NCI-H774 (cell line): ENCODE measurements at places on chromosomes 5 and 9.

DNA sequence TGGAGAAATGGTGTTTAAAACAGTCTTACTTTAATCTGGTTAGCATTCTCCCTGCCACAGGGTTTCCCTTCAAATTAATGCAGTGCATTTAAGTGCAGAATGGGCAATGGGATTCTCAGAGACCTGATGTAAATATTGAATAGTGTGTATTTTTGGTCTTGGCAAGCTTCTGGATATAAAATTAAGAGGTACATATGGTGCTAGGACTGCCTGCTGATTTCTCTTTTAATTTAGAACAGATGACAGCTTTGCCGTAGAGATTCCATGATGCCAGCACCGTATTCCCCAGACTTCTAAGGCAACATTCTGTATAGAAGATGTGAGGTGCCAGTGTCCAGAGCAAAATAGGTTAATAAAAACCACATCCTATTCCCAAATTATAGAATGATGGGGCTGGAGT lies 1.9 kb downstream of the MTAP start:
- no peak for DNase-seq

DNA sequence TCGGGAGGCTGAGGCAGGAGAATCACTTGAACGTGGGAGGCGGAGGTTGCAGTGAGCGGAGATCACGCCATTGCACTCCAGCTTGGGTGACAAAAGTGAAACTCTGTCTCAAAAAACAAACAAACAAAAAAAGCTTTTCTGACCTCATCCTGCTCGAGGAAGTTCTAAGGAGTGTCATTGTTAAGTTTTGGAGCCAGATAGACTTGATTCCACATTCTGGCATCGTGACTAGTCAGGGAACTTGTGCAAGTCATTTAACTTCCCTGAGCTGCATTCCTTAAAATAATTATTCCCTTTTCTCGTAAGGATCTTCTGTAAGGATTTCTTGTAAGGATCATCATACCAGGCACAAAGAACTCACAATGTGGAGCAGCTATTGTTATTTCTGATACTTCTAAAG lies 26.2 kb downstream of the SNX24 start:
- DNase-seq, result no peak

- DNase-seq, result no peak
Observed at GRCh38 chr5:151196556-151197290, 27.2 kb downstream of the CCDC69 start.

DNA sequence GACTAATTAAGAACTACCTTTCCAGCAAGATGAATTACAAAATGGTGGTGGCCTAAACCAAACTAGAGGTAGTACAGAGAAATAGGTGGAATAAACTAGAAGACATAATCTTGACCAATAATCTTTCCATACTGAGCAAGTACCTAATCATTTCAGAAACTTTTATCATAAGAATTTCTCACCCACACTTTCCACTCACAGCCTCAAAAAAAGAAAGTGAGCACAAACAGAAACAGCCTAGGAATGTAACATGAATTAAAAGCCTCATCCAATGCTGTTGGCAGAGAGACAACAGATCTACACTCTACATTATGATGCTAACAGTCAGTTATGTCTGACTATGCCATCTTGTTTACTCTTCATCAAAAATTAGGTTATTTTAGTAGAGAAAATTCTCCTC lies 1.3 kb downstream of the RNF38 start:
- DNase-seq, result no peak

DNA sequence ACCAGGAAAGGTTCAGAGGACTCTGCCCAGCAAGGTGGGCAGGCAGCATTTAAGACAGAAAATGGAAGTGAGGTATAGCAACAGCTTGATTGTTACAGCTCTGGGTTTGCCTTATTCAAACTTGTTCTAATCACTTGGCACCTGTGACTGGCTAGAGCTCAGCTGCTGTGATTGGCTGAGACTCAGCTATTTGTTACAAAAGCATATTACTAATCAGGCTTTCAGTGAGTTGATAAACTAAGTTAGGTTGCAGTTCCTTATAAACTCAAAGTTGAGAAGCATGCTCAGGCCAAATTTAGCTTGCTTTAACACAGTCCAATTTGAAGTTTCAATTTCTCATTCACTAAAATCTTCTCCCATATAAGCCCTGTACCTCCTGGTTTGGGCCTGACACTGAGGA lies 56.3 kb downstream of the GDA start:
- DNase-seq, result no peak

DNA sequence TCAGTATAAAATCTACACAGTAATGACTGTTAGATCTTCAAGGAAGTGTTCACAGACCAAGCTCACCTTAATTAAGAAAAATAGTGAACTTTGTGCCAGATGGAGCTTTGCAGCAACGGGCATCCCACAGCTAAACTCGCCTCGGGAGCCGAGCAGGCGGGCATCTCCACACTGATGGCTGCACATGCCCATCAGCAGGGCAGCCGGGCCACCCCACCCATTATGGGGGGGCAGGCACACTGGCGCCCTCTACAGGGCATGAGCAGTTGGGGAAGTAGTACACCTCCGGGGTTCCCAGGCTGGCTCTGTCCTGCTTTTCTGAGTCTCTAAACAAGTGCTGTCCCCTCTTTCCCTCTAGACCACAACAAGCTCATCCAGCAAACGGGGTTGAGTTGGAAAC lies 21.6 kb downstream of the ANKS6 start:
- no peak for DNase-seq

GRCh38 chr9:94054716-94055115 lies 29.5 kb upstream of the PTPDC1 start:
- DNase-seq, result no peak

GRCh38 chr5:169746147-169746694 lies 109.1 kb downstream of the DOCK2 start:
- no peak for DNase-seq

- DNase-seq, result no peak
Observed at GRCh38 chr5:2242539-2242938, 359.8 kb upstream of the IRX4 start.

DNA sequence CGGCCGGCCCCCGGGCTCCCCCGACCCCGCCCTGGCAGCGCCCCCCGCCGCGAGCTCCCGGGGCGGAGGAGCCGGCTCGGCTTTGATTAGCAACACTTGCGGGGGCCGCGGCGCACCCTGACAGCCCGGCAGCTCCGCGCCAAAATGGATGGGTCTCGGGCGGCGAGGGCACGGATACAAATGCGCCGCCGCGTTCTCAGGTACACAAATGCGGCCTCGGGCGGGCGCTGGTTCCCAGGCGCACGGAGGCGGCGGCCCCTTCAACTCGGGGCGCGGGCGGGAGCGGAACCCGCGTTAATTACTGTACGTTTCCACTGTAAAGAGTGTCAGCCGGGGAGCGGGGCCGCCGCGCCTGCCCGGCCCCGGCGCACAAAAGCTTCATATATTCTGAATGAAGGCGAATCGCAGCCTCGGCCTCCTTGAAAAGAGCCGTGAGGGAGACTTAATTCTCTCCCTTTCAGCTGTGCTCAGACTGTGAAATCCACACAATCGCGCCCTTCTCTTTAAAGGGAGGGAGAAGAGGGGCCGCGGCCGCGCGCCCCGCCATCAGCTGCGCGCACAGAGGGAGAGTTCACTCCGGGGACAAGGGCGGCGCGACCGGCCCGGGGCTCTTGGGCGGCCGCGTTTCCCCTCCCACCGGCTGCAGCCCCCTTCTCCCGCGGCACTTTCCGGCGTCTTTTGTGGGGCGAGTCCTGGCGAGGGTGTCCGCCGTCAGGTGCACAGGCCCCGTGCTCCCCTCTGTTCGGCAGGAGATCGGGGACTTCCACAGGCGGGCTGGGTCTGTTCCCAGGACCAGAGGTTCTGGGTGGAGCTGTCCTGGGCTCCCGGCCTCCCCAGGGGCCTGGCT lies 27.0 kb downstream of the MSX2 start:
- DNase-seq, result no peak

GRCh38 chr9:34956648-34957047 lies 1.4 kb upstream of the PHF24 start:
- DNase-seq, result no peak

DNA sequence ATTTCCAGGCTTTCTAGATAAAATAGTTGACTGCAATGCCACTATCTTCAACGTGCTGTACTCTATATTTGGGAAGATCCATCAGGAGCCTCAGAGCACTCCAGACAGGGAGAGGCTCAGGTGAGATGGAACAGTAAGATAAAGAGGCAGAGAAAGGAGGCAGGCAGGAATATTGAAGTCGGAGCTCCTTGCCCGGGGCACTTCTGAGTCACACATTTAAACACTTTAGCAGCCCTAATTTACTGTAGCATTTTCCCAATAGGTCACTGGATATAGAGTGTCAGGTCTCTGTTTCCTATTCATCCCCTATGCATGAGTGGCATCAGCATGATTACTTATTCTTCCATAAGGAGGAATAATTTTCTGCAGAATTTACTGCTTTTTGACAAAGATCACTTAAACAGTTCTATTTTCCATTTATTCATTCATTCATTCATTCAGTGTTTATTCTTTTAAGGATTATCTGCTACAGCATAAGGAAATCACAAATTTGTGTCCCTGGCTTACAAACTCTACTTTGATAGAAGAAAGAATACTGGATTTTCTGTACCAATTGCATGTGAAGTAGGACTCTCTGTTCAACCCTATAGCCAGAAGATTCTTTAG lies 170.7 kb downstream of the MAPKAP1 start:
- DNase-seq, result no peak

DNA sequence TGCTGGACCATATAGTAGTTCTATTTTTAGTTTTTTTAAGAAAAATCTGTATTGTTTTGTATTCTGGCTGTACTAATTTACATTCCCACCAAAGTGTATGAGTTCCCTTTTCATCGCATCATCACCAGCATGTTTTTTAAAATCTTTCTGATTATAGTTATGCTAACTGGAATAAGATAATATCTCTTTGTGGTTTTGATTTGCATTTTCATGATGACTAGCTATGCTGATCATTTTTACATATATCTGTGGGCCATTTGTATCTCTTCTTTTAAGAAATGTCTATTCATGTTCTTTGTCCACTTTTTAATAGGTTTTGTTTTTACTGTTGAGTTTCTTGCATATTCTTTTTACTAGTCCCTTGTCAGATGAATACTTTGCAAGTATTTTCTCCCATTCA lies 238.0 kb downstream of the FBXO4 start:
- no peak for DNase-seq

DNA sequence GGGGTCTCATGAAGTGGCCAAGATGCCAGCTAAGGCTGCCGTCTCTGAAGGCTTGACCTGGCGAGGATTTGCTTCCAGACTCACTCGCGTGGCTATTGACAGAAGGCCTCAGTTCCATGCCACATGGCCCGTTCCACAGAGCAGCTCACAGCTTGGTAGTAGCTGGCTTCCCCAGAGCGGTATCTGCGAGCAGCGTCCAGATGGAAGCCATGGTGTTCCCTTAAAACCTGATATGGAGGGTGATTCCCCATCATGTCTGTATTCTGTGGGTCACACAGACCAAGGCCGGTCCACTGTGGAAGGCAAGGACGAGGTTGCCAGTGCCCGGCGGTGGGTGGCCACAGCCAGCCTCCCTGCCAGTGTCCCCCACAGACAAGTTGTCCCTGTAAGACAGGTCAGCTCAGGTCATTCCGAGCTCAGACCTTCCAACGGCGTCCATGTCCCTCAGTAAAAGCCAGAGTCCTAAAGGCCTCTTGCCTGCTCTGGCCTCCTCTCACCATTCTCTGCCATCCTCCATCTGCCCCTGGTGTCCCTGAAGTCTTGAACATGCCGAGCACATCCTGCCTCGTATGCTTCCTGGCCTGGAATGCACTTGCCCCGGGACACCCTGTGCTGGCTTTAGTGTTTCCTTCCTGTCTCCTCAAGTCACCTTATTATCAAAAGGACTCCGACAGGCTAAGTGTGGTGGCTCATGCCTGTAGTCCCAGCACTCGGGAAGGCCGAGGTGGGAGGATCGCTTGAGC lies 61.3 kb upstream of the LRRTM2 start:
- DNase-seq, result no peak

- no peak for DNase-seq
Observed at GRCh38 chr9:106769331-106769730, 93.6 kb upstream of the ZNF462 start.

DNA sequence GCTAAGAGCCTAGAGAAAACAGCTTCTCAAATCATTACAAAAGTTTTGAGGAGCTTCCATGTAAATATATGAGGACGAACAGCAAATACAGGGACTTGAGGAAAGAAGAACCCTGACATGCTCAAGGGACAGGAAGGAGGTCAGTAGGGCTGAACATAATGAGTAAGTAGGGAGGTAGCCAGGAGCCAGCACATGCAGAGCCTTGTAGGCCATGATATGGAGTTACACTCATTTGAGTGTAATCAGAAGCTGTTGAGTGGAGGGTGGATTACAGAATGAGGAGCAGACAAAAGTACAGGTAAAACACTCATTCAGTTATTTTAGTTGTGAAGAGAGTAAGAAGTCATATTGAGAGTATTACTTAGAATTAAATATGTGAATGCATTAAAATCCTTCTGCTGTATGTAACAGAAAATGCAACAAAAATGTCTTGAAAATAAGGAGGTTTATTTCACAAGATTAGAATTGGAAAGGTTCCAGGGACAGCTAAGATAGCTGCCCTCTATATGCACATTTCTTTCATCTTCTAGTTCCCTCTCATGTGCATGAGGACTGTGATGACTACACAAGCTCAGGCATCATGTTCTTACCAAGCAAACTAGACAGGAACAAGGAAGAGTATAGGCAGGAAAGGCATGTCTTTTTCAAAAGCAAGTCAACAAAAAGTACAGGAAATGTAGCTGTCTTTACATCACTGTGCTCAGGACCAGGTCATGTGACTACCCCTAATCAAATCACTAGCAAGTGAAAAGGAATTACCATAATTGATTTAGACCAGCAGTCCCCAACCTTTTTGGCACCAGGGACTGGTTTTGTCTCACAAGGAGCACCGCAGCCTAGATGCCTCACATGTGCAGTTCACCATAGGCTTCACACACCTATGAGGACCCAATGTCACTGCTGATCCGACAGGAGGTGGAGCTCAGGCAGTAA lies 87.2 kb downstream of the TMEM232 start:
- no peak for DNase-seq

- no peak for DNase-seq
Observed at GRCh38 chr9:122860319-122861142, 32.1 kb upstream of the PDCL start.

- no peak for DNase-seq
Observed at GRCh38 chr5:133063965-133064364, 12.2 kb downstream of the HSPA4 start.

- peak; percentile 42 for DNase-seq
Observed at GRCh38 chr9:124769549-124770358, 1.4 kb downstream of the NR6A1 start.

DNA sequence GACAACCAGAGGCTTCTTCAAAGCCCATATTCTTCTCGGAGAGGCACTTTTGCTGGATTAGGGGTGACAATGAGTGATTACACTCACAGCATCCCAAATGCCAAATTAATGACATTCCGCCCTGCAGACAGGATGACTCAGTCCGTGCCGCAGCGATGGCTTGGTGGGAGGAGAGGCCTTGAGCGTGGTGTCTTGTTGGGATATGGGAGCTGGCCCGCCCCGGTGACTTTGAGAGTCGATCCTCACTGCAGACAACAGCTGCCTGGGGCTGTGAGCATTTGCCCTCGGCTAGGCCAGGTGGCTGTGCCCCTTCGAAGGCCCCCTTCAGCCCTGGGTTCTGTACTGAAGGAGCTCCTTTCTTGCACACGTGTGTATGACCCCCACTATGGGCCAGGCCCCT lies 29.8 kb downstream of the OLFM1 start:
- DNase-seq, result no peak

- DNase-seq, result no peak
Observed at GRCh38 chr5:87924436-87924835, 344.2 kb downstream of the TMEM161B start.
